ENCODE measurements at places on chromosomes 6 and 20.

- DNase-seq, result no peak
Observed at GRCh38 chr6:14276667-14277404, 159.3 kb downstream of the CD83 start.

DNA sequence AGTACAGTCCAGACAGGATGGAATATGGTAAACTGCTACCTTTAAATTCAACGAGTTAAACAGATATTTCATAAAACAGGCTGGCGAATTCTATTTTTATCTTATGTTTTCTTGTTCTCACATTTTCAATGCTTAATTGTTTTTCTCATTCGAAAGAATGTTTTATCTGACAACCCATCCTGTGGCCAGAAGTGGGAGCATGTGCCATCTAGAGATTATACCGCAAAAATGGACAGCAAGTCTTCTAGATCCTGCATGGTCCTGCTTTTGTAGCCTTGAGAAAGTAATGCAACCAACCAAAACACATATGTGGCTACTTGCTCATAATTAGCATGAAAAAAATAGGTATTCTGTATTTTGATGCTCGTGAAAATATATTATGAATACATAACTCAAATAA, 30.7 kb downstream of the TUBB2B start:
- DNase-seq, result no peak

- DNase-seq, result no peak
Observed at GRCh38 chr20:23869520-23869919, 10.0 kb downstream of the CST5 start.

DNA sequence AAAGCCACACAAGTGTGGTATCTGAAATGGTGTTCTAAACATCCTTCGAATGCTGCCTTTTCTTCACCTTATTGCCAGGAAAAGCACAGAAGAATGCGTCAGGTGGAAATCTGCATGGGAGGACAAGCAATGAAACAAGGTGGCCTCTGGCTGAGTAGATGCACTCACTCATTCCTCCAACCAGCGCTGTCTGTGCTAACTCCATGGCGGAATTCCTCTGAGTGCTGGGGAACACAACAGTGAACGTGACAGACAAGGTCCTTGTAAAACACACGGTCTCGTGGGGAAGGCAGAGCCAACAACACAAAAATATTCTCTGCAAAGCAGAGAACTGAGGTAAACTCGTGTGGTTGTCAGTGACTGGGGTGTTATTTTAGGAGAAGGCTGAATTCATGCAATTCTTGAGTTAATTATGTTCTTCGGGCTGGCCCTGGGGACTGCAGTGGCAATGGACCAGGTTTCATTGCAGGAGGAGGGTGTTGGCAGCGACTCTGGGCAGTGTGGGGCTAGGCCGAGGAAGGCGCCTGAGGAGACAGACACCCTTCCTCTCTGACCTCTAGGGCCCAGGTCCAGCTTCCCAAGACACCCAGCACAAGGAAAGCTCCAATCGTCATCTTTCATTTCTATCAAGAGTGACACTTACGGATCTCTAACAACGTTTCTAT, 339.7 kb downstream of the PRKN start:
- DNase-seq, result no peak

DNA sequence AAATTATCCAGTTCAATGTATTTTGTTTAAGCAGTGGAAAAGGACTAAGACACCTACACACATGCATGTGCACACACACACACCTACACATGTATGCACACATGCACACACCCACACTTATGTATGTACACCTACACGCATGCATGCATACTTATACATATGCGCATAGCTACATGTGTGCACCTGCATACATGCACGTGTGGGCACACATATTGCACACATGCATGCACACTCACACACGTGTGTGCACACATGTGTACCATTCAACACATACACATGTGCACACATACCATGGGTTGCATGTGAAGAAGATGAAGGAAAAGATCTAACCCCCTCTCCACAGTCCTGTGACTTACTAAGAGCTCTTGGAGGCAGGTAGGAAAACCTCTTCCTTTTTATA, 122.0 kb upstream of the MAFB start:
- no peak for DNase-seq

GRCh38 chr6:144776031-144776819, 491.1 kb downstream of the UTRN start:
- no peak for DNase-seq

DNA sequence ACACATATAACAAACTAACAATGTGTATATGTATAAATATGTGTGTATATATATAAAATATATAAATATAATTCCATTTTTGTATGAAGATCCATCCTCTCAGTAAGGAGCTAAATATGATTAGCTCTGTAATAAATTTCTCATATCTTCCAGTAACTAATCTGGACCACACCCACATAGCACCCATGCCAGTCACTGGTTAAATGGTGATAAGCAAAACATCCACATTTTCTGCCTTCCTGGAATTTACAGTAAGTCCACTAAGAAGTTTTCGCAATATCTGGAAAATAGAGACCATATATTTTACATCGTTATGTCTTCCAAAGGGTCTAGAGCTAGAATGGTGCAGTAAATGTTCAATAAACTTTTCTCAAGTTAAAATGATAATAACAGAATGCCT, 151.5 kb upstream of the STMND1 start:
- DNase-seq, result no peak

GRCh38 chr20:49797344-49797615, 15.3 kb upstream of the SLC9A8 start:
- no peak for DNase-seq

DNA sequence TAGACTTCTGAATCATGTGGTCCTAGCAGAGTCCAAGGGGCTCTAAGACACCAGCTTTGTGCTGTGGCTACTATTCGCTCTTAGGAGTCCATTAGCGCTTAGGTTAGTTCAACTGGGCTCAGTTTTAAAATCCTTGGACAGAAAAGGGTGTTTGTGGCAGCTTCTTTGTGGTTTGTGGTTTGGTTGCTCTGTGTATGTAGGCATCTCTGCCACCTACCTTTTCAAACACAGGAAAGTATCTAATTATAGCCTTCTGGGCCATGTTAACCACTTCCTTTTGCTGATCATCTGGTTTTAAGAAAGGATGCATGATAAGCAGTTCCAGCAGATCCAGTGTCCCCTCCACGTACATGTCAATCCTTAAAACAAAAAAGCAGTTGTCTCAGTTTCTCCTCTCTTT, 10.8 kb downstream of the GSTA4 start:
- DNase-seq, result no peak

GRCh38 chr6:35722121-35722761, 14.6 kb upstream of the ARMC12 start:
- no peak for DNase-seq
